ENCODE measurements at places on chromosomes 7 and 10. TPM values are rescaled to one million over a fixed set of nuclear protein-coding genes. Genes with fewer than 3 reads are reported as not detected.

The GCK gene
- total RNA-seq, result 2.7 TPM

The GRID2IP gene
- total RNA-seq, result not detected

The PSPH gene
- not detected for total RNA-seq

The NXPH1 gene
- total RNA-seq, result 0.32 TPM

The GPRIN2 gene
- total RNA-seq, result 6.3 TPM

GRCh38 chr10:110077436-110078130, 69.8 kb downstream of the ADD3 start:
- H3K27me3 ChIP-seq, result no peaks in the 10 kb centered on the region
- DNase-seq, result no peak
- H3K4me1 ChIP-seq, result peaks cover 46% of the 10 kb centered on the region
- no peaks in the 10 kb centered on the region for H3K36me3 ChIP-seq
- H3K27ac ChIP-seq, result peak overlapping the region; percentile 57

DNA sequence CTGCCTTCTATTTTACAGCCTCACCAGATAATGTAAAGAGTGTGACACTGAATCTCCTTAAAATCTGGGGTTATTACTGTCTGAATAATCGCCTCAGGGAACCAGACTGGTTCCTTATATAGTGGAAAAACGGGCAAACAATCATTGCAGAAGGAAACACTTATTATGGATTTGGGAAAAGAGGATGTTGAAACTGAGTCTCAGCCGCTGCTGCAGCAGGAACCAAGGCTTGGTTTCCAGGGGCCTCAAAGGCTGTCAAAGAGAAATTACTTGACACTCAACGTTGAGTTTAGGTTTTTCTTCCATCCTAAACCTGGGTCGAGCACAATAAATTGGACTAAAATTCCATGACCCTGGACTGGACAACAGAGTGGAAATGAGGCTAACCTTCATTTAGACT, 103.8 kb upstream of the AHR start:
- no peak overlapping the region for H3K27ac ChIP-seq
- no peaks in the 10 kb centered on the region for H3K36me3 ChIP-seq
- no peaks in the 10 kb centered on the region for H3K27me3 ChIP-seq

- no peaks in the 10 kb centered on the region for H3K36me3 ChIP-seq
- H3K27me3 ChIP-seq, result no peaks in the 10 kb centered on the region
- no peak overlapping the region for H3K27ac ChIP-seq
- H3K4me1 ChIP-seq, result no peaks in the 10 kb centered on the region
These were observed 194.9 kb downstream of the ETV1 start for GRCh38 chr7:13794581-13794980.

DNA sequence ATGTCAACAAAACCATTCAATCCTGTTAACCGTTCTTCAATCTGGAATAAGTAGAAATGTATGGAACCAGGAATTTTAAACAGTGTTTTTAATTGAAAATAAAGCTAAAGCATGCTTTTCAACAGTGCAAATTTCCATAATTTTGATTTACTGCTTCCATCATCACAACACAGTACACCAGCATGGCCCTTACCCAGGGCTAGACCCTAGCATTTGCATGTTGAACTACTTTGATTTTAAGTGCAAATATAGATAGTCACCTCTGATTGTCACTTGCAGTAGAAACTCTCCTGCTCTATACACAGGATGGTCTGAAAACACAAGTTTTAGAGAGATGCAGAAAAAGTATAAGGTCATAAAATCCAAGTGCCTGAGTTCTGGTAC, 12.1 kb downstream of the SKIDA1 start:
- H3K27me3 ChIP-seq, result no peaks in the 10 kb centered on the region
- no peak for DNase-seq
- no peak overlapping the region for H3K4me3 ChIP-seq
- H3K36me3 ChIP-seq, result no peaks in the 10 kb centered on the region

- peak overlapping the region; percentile 53 for H3K4me3 ChIP-seq
- no peaks in the 10 kb centered on the region for H3K27me3 ChIP-seq
These were observed 19.0 kb upstream of the PFKP start for GRCh38 chr10:3048119-3049019.

- no peak overlapping the region for H3K27ac ChIP-seq
- no peaks in the 10 kb centered on the region for H3K4me1 ChIP-seq
These were observed 36.6 kb upstream of the TNPO3 start for GRCh38 chr7:129091484-129092002.

DNA sequence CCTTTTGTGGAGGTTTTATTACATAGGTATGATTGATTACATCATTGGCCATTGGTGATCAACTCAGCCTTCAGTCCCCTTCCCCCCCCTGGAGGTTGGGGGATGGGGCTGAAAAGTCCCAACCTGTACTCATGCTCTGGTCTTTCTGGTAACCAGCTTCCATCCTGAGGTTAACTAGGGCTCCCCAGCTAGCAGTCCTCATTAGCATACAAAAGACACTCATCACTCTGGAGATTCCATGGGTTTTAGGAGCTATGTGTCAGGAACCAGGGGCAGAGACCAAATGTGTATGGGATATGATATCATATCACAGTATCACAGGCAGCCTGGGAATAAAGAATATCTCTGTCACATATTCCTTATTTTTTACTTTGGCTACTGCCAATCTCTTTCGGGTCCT, 13.6 kb downstream of the CCSER2 start:
- H3K27ac ChIP-seq, result no peak overlapping the region
- no peaks in the 10 kb centered on the region for H3K36me3 ChIP-seq
- no peaks in the 10 kb centered on the region for H3K4me1 ChIP-seq
- H3K4me3 ChIP-seq, result no peak overlapping the region
- H3K27me3 ChIP-seq, result no peaks in the 10 kb centered on the region

- DNase-seq, result no peak
- no peak overlapping the region for H3K27ac ChIP-seq
- no peaks in the 10 kb centered on the region for H3K4me1 ChIP-seq
- no peak overlapping the region for H3K4me3 ChIP-seq
These were observed 238.4 kb downstream of the CCDC7 start for GRCh38 chr10:32684291-32684690.

GRCh38 chr10:60717852-60718251, 60.4 kb upstream of the CDK1 start:
- H3K27ac ChIP-seq, result no peak overlapping the region
- H3K27me3 ChIP-seq, result no peaks in the 10 kb centered on the region
- DNase-seq, result no peak
- no peaks in the 10 kb centered on the region for H3K36me3 ChIP-seq
- no peaks in the 10 kb centered on the region for H3K4me1 ChIP-seq
- no peak overlapping the region for H3K4me3 ChIP-seq

DNA sequence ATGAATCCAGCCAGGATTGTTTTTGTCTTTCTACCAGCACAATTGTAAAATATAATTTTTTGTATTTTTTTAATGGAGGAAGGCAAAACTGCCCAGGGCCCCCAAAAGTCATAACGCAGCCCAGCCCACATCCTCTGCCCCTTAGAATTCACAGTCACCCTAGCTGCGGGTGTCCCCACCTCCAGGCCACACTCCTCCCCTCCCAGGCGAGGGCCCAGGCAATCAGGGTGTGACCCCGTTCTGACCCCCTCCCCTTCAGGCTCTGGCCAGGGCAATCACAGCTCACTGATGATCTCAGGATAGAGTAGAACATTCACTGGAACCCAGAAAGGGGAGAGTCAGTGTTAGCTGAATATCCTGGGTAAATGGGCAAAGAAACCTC, 92.0 kb upstream of the MACROH2A2 start:
- no peak for DNase-seq
- H3K36me3 ChIP-seq, result no peaks in the 10 kb centered on the region
- H3K4me3 ChIP-seq, result no peak overlapping the region
- no peak overlapping the region for H3K27ac ChIP-seq

- H3K36me3 ChIP-seq, result no peaks in the 10 kb centered on the region
- no peak overlapping the region for H3K4me3 ChIP-seq
- no peaks in the 10 kb centered on the region for H3K4me1 ChIP-seq
- no peaks in the 10 kb centered on the region for H3K27me3 ChIP-seq
These were observed 111.3 kb upstream of the CHST15 start for GRCh38 chr10:124204726-124205125.

DNA sequence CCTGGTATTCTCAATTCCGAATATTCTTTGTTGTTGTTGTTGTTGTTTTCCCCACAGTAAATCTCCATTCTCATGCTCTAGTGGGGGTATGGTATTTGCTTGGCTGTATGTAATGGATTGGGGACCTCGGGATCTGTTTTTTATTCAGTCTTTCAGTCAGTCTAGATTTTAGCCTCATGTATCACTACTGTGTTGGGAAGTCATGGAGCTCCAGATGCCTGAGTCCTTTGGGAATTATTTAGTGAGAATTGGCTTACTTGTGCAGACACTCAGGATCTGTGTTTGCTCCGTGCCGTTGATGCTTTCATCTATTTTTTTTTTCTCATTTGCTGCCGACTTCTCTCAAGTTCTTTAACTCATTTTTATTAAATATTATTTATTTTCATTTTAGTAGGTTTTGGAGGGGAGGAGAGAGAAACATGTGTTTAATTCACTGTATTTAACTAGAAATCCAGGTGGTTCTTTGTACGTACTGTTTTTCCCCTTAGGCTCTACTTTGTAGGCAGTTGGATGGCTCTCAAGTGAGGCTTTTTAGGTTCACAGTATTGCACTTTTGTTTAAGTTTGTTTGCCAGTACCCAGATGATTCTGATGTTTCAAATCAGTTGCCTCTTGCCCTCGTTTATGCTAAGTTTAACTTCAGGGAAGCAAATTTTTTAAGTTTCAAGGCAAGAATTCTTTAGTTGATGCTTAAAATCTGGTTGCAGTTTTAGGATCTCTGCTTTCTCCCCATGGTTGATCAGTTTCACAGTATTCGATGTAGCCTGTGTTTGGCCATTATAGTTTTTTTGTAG, 36.9 kb downstream of the ZNRF2 start:
- H3K4me1 ChIP-seq, result peaks cover 3% of the 10 kb centered on the region
- H3K36me3 ChIP-seq, result no peaks in the 10 kb centered on the region
- DNase-seq, result no peak
- H3K27ac ChIP-seq, result peak overlapping the region; percentile 8
- H3K27me3 ChIP-seq, result no peaks in the 10 kb centered on the region

GRCh38 chr10:30734901-30735300, 105.3 kb upstream of the LYZL2 start:
- no peaks in the 10 kb centered on the region for H3K36me3 ChIP-seq
- H3K27me3 ChIP-seq, result no peaks in the 10 kb centered on the region
- H3K4me3 ChIP-seq, result no peak overlapping the region
- DNase-seq, result no peak

- no peak overlapping the region for H3K27ac ChIP-seq
- no peaks in the 10 kb centered on the region for H3K27me3 ChIP-seq
- no peak overlapping the region for H3K4me3 ChIP-seq
- DNase-seq, result no peak
- H3K36me3 ChIP-seq, result no peaks in the 10 kb centered on the region
- no peaks in the 10 kb centered on the region for H3K4me1 ChIP-seq
These were observed 10.4 kb upstream of the TARP start for GRCh38 chr7:38283809-38284208.

GRCh38 chr10:102118867-102119266, 1.3 kb downstream of the LDB1 start:
- DNase-seq, result no peak
- peaks cover 45% of the 10 kb centered on the region for H3K4me1 ChIP-seq
- no peaks in the 10 kb centered on the region for H3K27me3 ChIP-seq
- H3K27ac ChIP-seq, result peak overlapping the region; percentile 98
- H3K4me3 ChIP-seq, result peak overlapping the region; percentile 88
- H3K36me3 ChIP-seq, result no peaks in the 10 kb centered on the region

DNA sequence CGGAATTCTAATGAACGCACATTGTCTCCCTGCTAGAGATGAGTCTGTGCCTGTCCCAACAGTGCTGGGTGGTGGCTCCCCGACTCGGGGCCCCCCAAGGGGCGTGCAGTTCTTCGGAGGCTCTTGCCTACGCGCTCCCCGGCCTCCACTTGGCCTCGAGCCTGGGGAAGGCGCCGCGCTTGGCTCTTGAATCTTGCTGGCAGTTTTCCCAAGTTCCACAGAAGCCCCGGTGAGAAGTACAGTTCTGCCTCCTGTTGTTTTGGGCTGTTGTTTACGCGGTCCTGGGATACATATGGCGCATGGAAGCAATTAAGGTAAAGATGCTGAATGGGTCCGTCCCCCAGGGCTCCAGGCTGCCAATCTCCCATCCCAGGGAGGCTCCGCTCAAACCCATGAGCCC, 32.6 kb upstream of the UNCX start:
- H3K4me1 ChIP-seq, result peaks cover 6% of the 10 kb centered on the region
- peaks cover 3% of the 10 kb centered on the region for H3K27me3 ChIP-seq
- H3K4me3 ChIP-seq, result no peak overlapping the region

- H3K4me3 ChIP-seq, result no peak overlapping the region
- H3K27me3 ChIP-seq, result no peaks in the 10 kb centered on the region
- H3K27ac ChIP-seq, result no peak overlapping the region
- H3K4me1 ChIP-seq, result no peaks in the 10 kb centered on the region
These were observed 25.5 kb downstream of the SHOC2 start for GRCh38 chr10:110944792-110945396.

DNA sequence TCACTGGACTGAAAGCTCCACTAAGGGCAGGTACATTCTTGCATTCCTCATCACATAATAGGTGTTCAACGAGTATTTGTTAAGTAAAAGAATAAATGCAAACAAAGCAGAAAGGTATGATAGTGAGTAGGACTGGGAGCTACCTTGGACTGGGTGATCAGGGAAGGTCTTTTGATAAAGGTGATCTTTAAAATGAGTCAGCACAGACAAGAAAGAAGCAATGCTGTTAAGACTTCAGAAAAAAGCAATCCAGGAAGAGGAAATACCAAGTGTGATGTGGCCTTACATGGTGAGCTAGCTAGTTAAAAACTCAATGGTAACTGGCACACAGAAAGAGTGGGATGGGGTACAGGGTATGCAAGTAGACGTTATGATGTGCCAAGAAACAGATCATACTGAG, 40.1 kb downstream of the TSPAN12 start:
- H3K4me3 ChIP-seq, result no peak overlapping the region
- no peaks in the 10 kb centered on the region for H3K36me3 ChIP-seq
- H3K4me1 ChIP-seq, result no peaks in the 10 kb centered on the region
- H3K27me3 ChIP-seq, result no peaks in the 10 kb centered on the region

DNA sequence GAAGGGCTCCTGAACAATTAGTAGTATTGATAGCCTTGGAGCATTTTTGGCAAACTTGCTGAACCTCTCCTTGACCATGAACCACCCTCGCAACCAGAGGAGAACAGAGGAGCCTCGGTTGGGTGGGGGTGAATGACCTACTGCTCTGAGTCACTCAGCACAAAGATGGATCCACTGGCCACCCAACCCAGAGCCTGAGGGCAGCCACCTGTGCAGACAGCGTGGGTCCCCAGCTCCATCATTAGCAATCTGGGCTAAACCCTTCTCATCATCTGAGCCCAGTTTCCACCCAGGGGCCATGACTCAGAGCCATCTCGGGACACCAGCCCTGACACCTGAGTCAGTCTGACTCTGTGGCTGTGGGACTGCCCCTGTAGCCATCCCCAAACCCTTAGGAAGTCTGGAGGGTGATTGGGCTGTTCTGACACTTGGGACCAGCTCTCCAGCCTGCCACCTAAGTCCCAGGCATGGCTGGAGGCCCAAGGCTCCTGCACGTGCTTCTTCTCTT, 171.8 kb upstream of the GPR26 start:
- no peaks in the 10 kb centered on the region for H3K36me3 ChIP-seq

- DNase-seq, result no peak
- H3K27ac ChIP-seq, result no peak overlapping the region
- no peaks in the 10 kb centered on the region for H3K4me1 ChIP-seq
- no peaks in the 10 kb centered on the region for H3K36me3 ChIP-seq
These were observed 228.0 kb upstream of the MAGI2 start for GRCh38 chr7:79681454-79681853.

- H3K27ac ChIP-seq, result peak overlapping the region; percentile 80
- H3K4me1 ChIP-seq, result peaks cover 5% of the 10 kb centered on the region
- DNase-seq, result peak; percentile 85
- H3K36me3 ChIP-seq, result no peaks in the 10 kb centered on the region
These were observed 17.3 kb upstream of the NRBF2 start for GRCh38 chr10:63115732-63116383.

Data from ascending aorta (tissue), 2 donors.